ENCODE measurements at places on chromosomes 7 and 10.

DNA sequence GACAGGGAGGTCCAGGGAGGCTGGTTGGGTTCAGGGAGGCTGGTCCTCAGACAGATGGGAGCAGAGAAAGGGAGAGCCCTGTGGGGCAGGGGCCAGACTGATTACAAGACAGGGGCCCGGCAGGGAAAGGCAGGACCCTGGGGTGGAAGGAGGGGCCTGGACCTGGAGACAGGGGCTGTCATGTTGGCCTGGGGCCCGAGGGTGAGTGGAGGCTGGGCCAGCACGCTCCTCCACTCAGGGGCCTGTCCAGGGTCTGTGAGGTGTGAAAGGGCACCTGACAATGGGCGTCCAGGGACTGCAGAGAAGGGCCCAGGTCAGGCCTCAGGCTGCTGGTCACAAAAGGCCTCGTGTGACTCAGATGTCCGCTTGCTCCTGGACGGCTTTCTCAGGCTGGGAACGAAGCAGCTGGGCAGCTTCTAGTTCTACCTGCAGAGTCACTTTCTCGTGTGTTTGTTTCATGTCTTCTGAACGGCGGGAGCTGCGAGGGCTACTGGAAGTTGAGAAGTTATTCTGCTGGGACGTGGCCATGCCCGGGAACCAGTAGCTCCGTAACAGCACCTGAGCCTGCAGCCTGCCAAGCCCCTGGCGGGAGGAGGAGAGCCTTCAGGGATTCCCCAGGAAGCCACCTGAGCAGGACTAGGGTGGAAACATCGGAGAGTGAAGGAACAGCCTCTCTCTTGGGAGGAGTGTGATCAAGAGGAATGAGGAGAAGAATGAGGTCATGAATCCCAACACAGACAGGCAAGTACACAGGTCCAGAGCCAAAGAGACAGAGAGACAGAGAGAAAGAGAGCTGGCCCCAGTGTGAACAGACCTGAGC lies 65.8 kb downstream of the KLF6 start:
- no peak for DNase-seq

- no peak for DNase-seq
Measured at GRCh38 chr10:29960261-29960660, 99.1 kb downstream of the JCAD start.

DNA sequence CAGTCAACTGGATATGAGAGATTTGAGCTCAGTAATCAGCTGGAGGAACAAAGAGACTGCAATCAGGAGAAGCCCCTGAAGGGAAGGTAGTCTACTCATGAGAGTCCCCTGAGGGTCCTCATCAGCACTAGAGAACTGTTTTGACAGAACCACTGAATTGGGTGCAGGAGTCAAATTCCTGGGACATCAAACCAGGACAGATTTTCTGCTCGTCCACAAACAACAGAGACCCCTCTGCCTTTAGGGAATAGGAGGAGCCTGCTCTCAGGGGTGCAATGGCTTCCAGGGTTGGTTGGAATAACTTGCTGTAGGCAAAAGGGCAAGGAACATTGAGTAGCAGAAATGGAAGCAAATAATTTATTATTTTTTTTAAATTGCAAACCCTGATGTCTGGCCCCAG lies 21.9 kb upstream of the NEUROD6 start:
- DNase-seq, result no peak

DNA sequence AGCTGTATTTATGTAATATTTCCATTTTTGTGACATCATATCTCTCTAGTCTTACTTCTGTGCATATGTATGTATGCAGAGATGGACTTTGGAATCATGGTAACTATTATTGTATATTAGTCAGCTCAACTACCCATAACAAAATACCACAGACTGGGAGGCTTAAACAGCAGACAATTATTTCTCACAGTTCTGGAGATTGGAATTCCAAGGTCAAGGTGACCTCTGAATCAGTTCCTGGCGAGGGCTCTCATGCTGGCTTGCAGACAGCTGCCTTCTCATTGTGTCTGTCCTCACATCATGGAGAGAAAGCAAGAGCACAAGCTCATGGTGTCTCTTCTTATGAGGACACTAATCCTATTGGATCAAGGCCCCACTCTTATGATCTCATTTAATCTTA lies 79.1 kb downstream of the RAMP3 start:
- DNase-seq, result no peak

DNA sequence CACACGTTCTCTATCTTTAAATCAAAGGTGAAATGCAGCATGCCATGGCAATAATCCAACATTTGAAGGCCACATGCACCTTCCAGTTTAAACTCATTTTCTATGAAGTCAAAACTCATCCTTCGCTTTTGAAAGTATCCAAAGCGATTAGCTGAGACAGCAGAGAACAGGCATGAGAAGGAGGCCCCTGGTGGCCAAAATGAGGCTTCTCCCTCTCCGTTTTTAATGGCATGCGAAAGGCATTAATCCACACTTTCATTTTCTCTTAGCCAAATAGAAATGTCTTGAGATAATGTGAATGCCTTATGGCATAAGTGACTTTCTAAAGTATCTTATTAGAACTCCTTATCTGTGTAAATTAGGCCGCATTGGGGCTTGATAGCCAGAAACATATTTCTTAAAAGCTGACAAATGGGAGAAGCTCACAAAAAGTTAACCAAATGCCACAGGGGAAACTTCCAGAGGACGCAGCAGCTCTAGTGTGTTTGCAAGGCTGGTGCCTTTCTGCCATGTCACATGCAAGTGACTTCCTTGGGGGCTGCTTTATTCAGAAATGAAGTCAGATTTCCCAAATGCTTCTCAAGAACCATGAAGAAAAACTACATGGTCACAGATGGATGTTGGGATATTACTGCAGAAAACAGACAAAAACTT lies 1189.6 kb downstream of the SORCS1 start:
- no peak for DNase-seq

- no peak for DNase-seq
Measured at GRCh38 chr10:58913717-58914116, 262.7 kb upstream of the PHYHIPL start.

GRCh38 chr7:116805100-116805544 lies 57.3 kb upstream of the CAPZA2 start:
- DNase-seq, result no peak
